ENCODE measurements at places on chromosomes 11 and 22. TPM values are rescaled to one million over a fixed set of nuclear protein-coding genes. Genes with fewer than 3 reads are reported as not detected.

ENDOD1 gene
- 49.8 TPM for total RNA-seq

THY1 gene
- total RNA-seq = 26.3 TPM

FCHSD2 gene
- total RNA-seq = 19.0 TPM

BIK gene
- total RNA-seq = 25.0 TPM

C1QTNF5 gene
- total RNA-seq = 55.0 TPM

USH1C gene
- not detected for total RNA-seq

DBX1 gene
- not detected for total RNA-seq
